EH (cell line): ENCODE measurements at places on chromosomes 1 and 21.
A peak's percentile ranks its signal among the peaks of the same experiment; 100 is the strongest.

DNA sequence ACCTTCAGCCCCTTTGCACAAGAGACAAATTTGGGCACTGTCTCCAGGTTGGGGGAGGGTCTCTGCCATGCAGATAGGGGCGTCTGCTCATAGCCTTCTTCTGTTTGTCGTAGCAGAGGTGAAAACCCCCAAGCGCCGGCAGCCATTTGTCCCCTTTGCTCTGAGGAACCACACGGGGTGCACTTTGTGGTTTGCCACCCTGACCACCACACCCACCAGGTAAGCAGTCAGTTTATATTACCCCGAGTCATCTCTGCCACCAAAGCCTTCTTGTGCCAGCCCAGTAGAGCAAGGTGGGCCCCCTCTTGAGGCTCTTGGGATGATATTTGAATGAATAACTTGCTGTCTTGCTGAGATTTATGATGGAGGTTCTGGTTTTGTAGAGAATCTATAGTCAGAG is 111.8 kb downstream of the VPS13D start:
- no peak for DNase-seq

GRCh38 chr1:33276573-33277298 is 20.4 kb downstream of the ZNF362 start:
- no peak for DNase-seq

DNA sequence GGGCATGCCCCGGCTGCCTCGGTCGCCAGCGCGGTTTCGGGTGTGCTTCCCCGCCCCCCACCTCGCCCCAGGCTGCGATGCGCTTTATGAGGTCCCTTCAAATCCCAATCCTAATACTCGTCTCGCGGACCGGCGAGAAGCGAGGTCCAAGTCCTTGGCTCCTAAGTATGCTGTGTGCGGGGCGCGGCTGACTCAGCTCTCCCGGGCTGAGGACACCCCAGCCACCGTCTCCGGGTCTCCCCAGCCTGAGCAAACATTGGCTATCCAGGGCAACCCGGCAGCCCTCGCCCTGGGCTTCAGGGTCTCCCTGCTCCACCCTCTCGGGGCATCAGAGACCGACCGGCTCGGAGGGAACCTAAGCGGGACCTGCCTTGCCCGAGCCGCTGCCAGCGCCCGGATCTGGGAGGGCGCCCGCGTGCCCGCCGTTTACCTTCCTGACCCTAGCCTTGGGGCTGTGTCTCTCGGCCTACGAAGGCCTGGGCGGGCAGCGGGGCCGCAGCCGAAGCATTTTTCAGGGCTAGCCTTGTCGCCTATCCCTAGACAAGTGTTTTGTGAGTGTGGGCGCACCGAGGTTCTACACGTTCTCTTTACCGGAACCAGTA is 1.2 kb downstream of the ITPKB start:
- peak; percentile 51 for DNase-seq

DNA sequence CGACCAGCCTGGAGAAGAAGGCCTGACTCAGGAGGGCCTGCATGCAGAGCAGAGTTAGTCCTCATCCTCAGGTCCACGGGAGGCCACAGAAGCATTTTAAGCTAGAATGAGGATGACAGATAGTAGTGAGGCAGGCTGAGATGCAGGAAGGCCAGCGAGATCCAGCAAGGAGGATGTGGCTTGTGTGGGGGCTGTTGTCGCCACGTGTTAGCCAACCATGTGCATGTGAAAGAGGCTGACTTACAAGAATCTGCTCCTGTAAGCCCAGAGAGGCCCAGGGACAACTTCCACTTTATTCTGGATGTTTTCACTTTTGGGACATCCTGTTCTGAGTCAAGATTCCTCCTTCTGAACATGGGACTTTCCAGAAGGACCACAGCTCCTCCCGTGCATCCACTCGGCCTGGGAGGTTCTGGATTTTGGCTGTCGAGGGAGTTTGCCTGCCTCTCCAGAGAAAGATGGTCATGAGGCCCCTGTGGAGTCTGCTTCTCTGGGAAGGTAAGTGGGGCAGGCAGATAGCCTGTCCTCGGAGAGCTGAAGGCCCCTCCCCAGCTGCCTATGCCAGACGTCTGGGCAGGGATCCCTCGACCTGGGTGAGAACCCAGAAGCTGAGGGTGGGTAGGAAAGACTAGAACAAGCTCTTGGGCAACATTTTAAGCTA is at the start of gene SLAMF8:
Gene SLAMF8 (plus strand): TSS at position 433 of the 661 bp plus-strand sequence. CDS start 26 bp downstream, at position 459.
- peak; percentile 39 for DNase-seq

DNA sequence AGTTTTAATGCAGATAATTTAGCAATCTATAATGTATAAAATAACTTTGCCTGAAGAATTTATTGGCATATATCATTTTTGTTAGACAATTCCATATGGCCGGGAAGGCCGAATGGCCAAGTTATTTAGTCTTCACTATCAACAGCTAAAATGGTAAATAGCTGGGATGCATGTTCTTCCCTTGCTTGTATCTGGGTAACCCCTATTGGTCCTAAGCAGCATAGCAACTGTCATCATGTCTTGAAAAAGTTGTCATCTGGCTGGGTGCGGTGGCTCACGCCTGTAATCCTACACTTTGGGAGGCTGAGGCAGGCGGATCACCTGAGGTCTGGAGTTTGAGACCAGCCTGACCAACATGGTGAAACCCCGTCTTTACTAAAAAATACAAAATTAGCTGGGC is 340.0 kb upstream of the DPYD start:
- DNase-seq = no peak

GRCh38 chr1:205936846-205937586 is 6.2 kb downstream of the SLC26A9 start:
- peak; percentile 84 for DNase-seq

- DNase-seq = no peak
Observed at GRCh38 chr21:44535963-44536362, 4.0 kb downstream of the KRTAP10-1 start.

DNA sequence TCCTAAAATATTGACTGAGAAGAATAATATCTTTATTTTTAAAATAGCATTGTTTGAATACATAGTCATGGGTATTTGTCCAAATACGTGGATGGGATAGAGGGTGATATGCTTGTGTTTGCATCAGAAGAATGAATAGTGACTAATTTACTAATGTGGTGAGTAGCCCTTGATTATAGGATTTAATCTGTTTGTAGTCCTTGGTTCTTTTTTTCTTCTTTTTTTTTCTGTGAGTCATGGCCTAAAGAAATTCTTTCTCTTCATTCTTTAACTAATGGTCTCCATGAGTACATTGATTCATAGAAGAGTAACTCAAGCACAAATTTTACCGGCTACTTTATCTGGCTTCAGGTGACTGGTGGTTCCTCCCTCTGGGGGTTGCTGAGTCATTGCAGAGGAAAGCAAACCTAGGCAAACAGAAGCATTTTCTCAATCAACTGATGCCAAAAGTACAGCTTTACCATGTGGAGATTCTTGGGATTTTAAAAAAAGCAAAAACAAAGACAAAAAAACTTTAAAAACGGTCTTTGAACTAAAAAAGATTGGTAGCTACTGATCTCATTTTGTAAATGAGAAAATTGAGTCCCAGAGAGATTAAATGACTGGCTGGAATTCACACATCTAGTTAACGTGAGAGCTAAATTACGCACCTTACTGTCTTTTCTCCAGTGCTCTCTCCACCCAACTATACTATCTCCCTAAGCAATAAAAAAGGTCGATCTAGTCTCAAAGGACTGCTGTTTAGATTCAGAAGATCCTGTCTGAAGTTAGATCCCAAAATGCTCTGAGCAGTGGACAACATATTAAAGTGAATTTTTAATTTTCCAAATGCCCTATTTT is 40.5 kb downstream of the AK5 start:
- DNase-seq = peak; percentile 87

DNA sequence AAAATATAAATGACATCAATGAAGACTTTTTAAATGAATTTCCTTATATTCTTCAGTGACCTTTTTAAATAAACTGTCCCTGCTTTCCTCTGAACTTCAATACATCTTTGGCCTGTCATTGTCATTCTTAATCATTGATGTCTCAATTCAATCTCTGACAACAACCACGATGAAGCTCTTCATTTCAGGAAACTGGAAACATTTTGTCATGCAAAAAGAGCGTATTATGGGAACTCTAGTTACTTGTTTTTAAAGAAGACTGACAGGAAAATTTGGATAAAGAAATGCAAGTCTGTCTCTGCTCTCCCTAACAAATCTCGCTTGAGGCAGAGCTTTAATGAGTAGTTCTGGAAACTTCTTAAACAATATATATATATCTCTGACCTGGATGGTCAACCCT is 535.8 kb upstream of the ADGRL2 start:
- DNase-seq = no peak

DNA sequence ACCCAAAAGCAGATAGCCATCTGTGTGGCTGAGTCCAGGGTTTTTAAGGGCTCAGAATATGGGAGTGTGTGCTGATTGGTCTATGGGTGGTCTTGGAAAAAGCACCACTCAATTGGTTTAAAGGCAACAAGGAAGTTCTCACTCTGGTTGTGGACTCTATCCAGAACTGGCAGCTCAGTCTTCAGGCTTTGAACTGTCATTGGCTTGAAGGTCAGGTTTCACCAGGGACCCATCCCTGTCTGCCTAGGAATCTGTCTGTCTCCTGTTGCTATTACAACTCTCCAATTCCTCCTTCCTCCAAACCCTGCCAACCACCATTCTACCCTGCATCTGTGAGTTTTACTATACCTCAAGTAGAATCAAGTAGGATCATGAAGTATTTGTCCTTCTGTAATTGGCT is 341.7 kb upstream of the ADGRL2 start:
- no peak for DNase-seq

DNA sequence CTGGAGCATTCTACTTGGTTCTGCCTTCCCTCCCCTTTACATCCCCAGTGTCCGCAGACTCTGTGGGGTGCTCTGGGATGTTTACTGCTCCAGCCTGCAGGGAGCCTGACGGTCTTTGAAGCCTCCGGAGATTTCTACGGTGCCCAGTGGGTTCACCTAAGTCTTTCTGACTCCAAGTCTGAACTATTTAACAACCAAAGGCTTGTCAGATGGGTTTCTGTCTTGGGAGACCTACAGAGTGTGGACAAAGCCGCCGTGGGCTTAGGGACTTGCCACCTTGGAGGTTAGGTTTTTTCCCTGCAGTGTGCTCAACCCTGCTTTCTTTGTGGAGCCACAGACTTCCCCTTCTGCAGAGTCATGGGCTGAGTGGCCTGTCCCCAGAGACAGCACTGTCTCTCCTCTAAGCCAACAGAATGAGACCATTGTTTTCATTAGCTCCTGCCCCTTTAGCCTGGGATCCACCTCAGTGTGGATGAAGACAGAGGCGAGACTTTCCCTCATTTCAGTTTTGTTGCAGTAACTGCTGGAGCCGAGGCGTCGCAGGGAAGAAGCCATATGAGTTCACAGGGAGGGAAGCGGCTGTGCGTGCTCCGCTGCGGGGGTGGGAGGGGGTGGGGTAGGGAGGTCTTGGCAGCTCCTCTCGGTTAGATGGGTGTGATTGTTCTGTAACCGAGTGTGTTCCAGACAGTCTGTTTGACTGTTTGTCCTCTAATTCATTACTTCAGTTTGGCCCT is 120.7 kb downstream of the CNIH3 start:
- DNase-seq = peak; percentile 20

GRCh38 chr1:65153635-65154034 is 5.6 kb downstream of the AK4 start:
- DNase-seq = no peak

- peak; percentile 58 for DNase-seq
Observed at GRCh38 chr1:205286335-205286950, 35.1 kb downstream of the NUAK2 start.
